ENCODE measurements at places on chromosomes 16 and 17.

- no peak for DNase-seq
Measured at GRCh38 chr17:5500247-5500588, 13.9 kb downstream of the MIS12 start.

DNA sequence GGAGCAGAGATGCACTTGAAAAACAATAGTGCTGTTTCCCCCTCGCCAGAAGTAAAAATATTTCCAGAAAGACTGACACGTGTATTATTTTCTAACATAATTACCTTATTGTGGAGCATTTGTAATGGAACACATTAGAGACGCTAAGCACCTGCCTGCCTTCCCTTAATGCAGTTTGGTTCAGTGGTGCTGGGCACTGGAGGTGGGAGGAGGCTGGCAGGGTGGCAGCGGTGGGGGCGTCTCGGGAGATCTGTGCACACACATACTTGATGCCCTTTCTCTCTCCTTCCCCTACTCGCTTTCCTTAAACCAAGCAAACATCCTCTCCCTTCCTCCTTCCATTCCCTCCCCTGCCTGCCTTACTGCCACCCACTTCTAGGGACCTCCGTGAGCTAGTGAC is 156.6 kb upstream of the SDK2 start:
- no peak for DNase-seq

GRCh38 chr17:53475002-53475401 is 347.7 kb upstream of the KIF2B start:
- no peak for DNase-seq

- DNase-seq: no peak
Measured at GRCh38 chr16:89401641-89402445, 88.5 kb downstream of the ANKRD11 start.

- DNase-seq: no peak
Measured at GRCh38 chr16:73371584-73372319, 323.8 kb upstream of the ZFHX3 start.

GRCh38 chr17:68290268-68290954 is 516 bp downstream of the SLC16A6 start:
- peak; percentile 39 for DNase-seq

GRCh38 chr17:62628831-62629555 is 1.5 kb downstream of the MRC2 start:
- no peak for DNase-seq

DNA sequence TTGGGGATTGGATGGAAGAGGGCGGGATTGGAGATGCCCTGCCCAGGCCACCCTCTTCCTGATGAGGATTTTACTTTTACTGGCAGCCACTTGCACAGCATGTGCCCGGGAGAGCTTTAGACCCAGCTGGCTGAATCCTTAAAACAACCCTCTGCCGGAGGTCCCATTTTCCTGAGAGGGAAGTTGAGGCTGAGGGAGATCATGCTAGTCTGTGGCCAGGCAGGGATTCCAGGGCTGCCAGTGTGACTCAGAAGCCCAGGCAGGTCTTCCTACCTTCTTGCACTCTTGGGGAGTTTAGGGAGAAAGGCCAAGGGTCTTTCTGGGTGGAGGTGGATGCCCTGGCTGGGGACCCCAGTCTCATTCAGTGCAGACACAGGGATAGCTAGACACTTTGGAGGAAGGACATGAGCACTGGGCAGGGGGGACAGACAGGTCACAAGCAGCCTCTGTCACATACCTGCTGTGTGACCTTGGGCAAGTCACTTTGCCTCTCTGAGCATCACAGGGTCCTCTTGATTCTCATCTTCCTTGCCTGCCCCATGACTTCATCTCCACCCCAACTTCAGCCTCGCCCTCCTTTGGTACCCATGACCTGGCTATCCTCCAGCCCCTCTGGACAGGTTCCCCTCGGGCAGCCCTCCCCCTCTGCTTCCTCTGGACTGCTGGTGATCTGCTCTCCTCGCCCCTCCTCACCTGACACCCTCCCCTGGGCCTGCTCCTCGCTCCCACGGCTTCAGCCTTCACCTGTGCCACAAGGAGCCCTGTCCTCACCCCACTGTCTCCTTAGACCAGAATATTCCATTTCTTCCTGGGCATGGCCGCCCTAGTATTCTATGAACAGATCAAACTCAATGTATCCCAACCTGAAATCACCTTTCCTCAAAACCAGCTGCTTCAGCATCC is 11.3 kb upstream of the DCAF7 start:
- no peak for DNase-seq

GRCh38 chr17:19250421-19251173 is 13.4 kb downstream of the EPN2 start:
- no peak for DNase-seq

DNA sequence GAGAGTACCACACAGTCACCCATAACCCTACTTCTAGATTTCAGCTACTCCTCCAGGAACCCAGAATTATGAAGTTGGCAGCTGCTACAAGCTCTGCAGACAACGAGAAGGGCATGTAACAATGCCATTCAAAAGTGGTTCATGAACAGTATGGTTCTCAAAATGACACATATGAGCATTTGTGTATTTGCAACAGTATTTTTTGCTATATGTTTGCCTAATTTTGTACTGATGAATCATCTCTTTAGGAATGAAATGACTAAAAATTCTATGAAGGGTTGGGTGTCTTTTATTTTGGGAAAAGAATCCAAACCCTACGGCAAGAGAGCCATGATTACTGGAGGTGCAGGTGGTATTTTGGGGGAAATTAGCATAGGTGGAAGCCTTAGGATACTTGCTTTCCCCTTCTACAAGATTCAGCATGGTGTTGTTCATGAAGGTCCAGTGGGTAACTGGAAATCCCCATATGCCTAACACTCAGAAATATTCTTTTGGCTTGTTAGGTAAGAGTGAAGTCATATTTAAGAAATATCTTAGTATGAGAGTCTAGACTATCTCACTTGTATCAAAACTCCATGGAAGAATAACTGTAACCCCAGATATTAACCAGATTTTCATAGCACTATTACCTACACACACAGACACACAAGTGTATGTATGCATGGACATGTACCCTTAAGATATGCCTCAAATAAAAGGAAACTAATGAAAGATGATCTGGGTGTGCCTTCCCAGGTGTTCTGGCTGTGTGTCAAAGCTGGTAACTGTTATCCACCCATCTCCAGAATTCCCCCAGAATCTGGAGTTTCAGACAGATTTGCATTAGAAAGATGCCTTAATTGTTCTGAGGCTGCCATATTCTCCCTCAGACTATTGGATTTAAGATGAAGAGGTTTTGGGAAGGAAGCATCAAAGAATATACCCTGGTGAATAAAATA is 688.2 kb upstream of the SOX9 start:
- no peak for DNase-seq

DNA sequence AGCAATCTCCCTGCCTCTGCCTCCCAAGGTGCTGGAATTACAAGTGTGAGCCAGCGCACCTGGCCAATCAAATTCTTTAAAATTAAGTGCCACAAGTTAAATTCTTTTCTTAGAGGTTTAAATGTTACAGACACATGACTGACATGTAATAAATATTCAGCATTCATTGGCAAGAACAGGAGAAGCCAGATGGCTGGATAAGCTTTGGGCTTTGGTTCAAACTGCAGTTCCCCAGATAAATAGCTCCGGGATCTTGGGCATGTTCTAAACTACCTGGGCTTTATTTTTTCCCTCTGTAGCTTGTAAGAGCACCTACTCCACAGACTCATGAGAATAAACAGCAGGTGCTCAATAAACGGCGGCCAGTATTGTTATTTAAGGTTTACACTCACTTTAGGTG is 34.1 kb downstream of the ABAT start:
- DNase-seq: no peak

GRCh38 chr17:30095507-30096244 is 20.9 kb upstream of the NSRP1 start:
- peak; percentile 70 for DNase-seq

GRCh38 chr17:1168533-1169220 is 11.1 kb downstream of the ABR start:
- DNase-seq: no peak

- DNase-seq: peak; percentile 44
Measured at GRCh38 chr17:50269477-50270434, 4.5 kb upstream of the TMEM92 start.

DNA sequence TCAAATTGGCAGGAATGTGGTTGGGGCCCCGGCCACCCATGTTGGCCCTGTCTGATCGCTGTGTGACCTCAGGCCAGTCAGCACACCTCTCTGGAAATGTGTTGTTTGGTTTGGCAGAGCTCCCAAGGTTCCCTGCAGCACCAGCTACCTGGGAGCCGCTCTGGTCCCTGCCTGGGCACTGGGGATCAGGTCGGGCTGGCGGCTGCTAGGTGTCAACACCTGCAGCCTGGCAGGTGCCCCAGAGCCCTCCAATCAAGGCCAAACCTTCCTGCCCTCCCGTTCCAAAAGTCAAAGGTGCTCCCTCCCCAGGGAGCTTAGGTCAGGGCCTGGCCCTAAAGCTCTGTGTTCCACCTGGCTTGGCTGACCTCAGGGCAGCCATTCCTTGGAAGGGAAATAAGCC is 55.9 kb downstream of the ZDHHC7 start:
- no peak for DNase-seq

- DNase-seq: no peak
Measured at GRCh38 chr16:66706506-66706880, 9.9 kb upstream of the CMTM4 start.

- no peak for DNase-seq
Measured at GRCh38 chr17:64662774-64663367, 764 bp upstream of the SMURF2 start.

GRCh38 chr16:78147911-78148401 is 48.5 kb downstream of the WWOX start:
- no peak for DNase-seq

GRCh38 chr17:50531428-50532025 is 1.0 kb upstream of the EPN3 start:
- no peak for DNase-seq

GRCh38 chr17:13004336-13004735 is 13.5 kb downstream of the ELAC2 start:
- DNase-seq: no peak

GRCh38 chr16:19411298-19411697 is 6.4 kb upstream of the TMC5 start:
- no peak for DNase-seq

GRCh38 chr17:64499805-64500486 is 3.1 kb upstream of the POLG2 start:
- DNase-seq: no peak

DNA sequence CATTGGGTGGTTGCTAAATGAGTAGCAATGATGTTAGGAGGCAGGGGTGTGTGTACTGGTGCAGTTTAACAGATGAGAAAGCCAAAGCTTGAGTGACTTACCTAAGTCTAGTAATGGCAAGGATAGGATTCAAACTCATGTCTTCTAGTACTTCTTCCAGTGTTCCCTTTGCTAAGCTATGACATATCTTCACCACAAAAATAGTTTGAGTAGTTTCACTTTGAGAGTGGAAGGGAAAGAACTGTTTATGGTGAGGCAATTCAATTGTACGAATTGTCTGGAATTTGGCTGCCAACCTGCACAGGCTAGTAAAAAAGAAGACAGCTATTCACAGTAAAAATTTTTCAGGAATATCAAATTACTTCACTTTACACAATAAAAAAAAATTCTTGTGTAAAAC is 138.0 kb downstream of the NLK start:
- DNase-seq: no peak

GRCh38 chr17:74677558-74678466 is 34.9 kb downstream of the CD300LF start:
- peak; percentile 98 for DNase-seq

- DNase-seq: no peak
Measured at GRCh38 chr16:12588510-12588909, 215.2 kb downstream of the CPPED1 start.

DNA sequence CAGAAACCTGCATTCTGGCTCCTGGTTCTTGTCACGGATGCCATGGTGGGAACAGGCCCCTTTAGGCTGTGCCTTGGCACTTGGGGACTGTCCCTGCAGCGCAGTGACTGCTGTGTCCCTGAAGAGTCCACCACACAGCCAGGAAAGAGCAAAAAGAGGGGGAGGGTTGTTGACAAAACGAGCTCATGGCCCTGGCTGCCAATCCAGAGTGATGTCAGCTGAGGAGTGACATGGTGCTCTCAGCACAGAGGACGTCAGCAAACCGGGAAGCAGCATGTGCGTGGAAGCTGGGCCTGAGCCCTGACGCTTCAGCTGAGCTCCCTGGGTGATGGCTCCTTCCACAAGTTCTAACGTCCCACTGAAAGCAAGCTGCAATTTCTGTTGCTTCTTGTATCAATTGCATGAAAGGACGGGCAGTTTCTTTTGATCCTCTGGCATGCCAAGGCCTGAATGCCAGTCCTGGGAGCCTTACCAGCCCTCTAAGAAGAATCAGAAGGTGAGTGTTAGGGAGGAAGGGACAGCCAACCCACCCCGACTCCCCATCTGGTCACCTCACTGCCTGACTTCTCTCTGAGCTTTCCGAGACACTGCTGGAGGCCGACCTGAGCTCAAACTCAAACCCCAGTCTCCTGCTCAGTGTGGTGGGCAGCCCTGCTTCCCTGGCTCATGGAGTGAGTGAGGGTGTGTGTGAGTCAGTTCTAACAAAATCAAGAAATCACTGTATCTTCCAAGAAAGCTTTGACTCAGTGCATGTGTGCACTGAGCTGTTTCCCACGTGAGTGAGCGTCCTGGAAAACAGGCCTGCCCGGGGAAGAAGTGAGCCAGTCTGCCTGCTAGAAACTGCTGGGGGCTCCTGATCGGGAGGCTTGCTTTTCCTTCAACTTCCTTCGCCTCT is 14.7 kb upstream of the WNT3 start:
- no peak for DNase-seq

DNA sequence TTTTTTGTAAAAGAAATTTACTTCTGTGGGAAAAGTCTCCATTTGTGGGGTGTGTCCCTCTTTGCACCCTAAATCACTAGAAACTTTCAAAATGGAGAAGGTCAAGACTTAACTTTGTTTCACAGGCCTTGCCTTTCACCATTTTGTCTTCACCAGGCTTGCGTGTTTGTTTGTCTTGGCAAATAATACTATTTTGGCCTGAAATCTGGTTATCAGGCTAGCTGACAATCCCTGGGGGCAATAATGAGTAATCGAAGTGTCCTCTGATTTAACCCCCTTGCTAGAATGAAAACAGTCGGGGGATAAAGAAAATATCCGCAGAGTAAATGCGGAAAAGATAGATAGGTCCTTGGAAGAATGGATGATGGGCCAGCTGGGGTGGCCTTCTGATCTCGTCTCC is 34.5 kb downstream of the SLC39A11 start:
- DNase-seq: no peak

DNA sequence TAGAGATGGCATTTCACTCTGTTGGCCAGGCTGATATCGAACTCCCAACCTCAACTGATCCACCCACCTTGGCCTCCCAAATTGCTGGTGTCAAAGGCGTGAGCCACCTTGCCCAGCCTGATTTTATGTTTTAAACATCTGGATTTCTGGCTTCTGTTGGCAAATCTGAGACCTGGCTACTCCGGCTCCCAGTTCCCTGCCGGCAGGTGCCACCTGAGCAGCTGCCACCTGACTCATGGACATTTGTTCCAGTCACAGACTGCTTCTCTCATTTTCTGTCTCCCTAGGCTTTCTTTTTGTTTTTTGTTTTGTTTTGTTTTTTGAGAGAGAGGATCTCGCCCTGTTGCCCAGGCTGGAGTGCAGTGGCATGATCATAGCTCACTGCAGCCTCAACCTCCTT is 9.6 kb downstream of the PMM2 start:
- no peak for DNase-seq

DNA sequence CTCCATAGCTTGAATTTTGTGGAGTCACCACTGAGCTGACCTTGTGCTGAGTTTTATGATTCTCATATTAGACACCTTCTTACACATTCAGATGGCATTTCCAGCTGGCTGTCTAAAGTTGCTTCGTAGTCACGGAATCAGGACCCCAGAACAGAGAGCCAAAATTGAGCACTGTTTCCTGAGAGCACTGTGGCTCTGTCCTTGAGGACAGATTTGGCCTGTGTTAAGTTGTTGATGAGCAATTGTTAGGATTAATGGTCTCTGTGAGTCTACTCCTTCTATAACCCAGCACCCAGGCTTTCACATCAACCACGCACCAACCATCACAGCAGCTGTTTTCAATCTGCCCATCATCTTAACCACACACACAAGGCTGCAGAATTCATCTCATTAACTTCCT is 277.5 kb upstream of the HSBP1 start:
- no peak for DNase-seq

All from NCI-H524 (cell line).